ENCODE measurements at places on chromosomes 4 and X. TPM values are rescaled to one million over a fixed set of nuclear protein-coding genes. Genes with fewer than 3 reads are reported as not detected.

DNA sequence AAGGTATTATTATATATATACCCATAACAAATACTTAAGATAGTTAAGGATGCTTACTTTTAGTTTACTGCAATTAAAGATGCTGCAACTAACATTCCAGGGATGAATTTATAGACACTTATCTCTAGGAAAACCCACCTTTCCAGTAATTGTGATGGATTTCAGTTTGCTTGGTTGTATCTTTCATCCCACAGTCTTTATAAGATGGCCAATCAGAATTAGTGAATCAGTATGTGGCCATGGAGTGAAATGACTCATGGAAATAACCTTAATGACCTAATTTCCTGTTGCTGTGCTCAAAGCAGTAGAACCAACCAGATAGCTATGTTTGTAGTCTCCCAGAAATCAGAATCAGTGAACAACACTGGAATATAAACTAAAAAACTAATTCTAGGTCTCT lies 26.4 kb downstream of the MOSPD2 start:
- no peak for DNase-seq

DNA sequence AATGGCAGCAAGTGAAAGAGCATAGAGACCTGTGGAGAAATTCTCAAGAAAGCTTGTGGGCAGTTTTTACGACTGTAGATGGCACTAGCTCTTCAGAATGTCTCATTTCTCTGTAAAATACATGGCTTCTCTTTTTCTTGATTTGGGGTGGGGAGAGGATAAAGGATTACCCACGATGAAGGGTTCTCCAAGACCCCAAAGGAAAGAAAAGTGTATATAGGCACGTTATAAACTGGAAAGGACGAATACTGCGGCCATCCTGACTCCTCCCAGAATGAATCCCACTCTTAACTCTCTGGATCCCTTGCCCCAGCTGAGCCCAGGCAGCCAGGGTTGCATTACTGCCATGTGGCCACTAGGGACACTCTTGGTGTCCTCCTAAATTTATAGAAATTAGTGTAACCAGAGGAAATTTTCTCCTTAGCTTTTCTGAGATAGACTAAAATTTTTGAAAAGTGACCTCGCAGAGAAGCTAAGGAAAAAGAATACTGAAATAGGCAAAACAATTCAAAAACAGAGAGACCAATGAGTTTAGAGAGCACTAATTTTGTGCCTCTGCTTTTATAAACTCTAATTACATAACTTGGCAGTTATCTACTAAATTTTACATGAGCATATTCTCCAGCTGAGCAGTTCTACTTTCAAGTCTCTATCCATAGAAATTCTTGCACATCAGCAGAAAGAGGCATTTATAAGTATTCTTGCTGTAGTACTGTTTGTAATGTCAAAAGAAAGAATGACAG lies 37.8 kb upstream of the PCDH19 start:
- DNase-seq, result peak; percentile 47

NMU gene
- 6.3 TPM for total RNA-seq

P2RY4 gene
- 0.38 TPM for total RNA-seq

- no peak for DNase-seq
Observed at GRCh38 chrX:13868591-13868990, 51.7 kb upstream of the GPM6B start.

DNA sequence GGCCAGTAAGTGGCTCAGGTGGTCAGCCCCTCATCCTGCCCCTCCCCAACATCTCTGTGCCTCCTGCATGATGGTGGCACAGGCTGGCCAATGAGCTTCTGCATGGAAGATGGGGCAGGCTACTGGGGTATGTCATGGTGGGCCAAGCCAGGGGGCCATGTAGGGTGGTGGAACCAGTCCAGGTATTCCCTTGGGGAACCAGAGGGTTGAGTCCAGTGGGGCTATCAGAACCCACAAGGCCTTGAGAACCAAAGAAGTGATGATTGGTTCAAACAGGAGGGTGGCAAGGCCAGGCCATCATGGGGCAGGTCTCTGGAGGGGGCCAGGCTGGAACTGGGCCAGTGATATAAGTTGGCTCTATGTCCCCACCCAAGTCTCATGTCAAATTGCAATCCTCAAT lies 18.8 kb upstream of the PPP2R2C start:
- DNase-seq, result no peak

ASB5 gene
- not detected for total RNA-seq

MGAT4D gene
- total RNA-seq, result 0.13 TPM

AFM gene
- total RNA-seq, result 0.64 TPM

DNA sequence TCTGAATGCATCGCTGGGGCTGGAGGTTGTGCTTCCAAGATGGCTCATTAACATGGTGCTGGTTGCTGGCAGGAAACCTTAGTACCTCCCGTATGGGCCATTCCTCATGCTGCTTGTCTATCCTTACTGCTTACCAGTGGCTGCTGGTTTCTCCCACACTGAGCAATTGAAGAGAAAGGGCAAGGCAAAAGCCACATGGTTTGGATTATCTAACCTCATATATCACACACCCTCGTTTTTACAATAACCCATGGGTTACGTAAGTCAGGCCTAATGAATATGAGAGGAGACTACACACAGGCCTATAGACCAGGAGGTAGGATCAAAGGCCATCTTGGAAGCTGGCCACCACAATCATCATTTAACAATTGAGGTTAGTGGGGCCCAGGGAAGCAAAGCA lies 141.8 kb upstream of the EDNRA start:
- DNase-seq, result no peak

GRCh38 chr4:137156054-137156453 lies 376.2 kb downstream of the PCDH18 start:
- DNase-seq, result no peak

DCTD gene
- total RNA-seq, result 115 TPM

DNA sequence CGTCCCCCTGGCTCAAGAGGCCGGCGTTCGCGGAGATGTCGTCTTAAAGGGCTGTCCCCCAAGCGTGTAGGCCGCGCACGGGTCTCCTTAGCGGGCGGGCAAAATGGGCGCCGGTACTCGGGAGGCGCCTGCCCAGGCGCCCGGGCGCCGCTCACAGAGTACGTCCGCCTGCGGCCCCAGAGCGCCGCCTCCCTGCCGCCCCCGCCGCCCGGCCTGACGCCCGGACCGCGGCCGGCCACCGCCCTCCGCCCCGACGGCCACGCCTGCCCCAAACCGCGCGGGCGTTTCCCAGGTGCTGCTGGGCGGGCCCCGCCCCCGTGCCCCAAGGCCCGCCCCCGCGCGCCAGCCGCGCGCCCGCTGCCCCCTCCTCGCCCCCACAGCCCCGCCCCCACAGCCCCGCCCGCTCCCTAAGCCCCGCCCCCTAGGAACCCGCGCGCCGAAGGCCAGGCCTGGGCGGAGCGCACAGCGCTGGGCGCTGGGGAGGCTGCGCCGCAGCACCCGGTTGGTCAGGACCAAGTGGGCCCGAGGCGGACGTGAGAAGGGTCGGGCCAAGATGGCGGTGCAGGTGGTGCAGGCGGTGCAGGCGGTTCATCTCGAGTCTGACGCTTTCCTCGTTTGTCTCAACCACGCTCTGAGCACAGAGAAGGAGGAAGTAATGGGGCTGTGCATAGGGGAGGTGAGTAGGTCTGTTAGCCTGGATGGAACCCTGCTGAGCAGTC lies at the start of the genes BRCC3, CMC4 and MTCP1:
Gene BRCC3, plus strand, starts transcription at position 534 of the 719 bp plus-strand sequence. Its CDS starts 20 bp downstream, at position 554.
Gene CMC4, minus strand, starts transcription at position 162 of the 719 bp plus-strand sequence. CDS start 7,113 bp downstream, outside the sequence.
Gene MTCP1, minus strand, starts transcription at position 162 of the 719 bp plus-strand sequence. CDS start 5,126 bp downstream, outside the sequence.
- DNase-seq, result peak; percentile 71

DNA sequence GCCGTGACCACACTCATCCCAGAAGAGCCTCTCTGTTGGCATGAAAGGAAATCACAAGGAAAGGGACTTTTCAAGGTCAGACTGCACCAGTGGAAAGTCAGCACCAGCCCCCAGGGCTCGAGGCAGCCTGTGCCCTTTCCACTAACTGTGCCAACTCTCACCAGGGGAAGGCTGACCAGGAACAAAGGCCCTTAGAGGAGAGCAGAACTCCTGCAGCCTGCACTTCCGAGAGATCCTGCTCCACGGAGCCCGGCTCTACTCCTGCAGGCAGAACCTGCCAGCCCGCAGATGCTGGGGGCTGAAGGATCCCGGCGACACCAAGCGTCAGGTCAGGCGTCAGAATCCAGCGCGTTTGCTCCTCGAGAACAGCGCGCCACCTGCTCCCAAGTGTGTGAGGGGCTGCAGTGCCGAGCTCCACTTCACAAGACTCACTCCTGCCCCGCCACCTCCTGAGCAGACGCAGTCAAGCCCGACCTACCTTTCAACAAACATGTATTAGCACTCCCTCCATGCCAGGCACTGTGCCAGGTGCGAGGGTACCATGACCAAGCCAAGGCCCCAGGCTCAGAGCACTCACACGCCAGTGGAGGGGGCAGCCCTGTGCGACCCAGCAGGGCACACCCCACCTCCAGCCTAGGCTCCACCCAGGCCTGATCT lies 13.6 kb upstream of the HELT start:
- DNase-seq, result no peak

- DNase-seq, result no peak
Observed at GRCh38 chrX:136766785-136767103, 14.0 kb downstream of the ARHGEF6 start.

DNA sequence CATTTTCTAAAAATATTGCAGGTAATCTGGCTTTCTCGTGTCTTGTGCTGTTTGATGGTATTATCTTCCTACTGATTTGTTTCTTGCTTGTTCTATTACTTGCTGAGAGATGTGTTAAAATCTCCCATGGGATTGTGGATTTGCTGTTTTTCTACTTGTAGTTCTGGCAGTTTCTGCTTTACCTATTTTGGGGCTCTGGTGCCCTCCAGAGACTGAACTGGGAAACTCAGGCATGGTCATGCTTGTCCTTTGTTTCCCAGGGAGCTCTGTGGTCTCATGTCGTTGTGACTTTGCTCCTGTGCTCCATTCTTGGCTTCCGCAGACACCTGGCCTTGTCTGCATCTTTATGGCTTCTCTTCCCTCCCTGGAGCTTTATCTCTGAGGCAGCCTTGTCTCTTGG lies 39.5 kb downstream of the NSD2 start:
- DNase-seq, result peak; percentile 67

DNA sequence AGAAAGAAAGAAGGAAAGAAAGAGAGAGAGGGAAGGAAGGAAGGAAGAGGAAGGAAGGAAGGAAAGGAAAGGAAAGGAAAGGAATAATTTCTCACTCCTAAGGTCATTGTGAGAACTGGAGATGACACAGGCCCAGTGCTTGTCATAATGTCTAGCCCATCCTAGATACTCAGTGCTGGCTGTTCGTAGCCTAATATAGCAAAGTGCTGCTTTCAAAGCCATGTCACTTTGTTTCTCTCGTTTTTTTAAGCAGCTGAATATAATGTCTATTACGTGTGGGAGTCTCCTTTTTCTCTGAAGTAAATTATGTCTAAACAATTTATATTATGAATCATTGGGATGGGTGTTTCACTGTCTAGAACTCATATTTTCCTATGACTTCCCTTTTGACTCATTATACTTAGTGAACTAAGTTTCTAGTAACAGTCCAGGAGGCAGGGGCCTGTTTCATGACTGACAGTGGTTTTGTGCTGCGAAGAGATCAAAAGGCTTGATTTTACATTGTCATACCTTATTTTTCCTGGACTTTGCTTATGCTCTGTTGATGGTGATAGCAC lies 327.0 kb upstream of the ZFP42 start:
- DNase-seq, result no peak

- no peak for DNase-seq
Observed at GRCh38 chrX:20053537-20053936, 62.7 kb upstream of the BCLAF3 start.

FAM156A gene
- total RNA-seq, result 18.7 TPM

GUCY1A1 gene
- not detected for total RNA-seq

GRCh38 chr4:168893807-168894206 lies 116.2 kb downstream of the CBR4 start:
- DNase-seq, result no peak

DNA sequence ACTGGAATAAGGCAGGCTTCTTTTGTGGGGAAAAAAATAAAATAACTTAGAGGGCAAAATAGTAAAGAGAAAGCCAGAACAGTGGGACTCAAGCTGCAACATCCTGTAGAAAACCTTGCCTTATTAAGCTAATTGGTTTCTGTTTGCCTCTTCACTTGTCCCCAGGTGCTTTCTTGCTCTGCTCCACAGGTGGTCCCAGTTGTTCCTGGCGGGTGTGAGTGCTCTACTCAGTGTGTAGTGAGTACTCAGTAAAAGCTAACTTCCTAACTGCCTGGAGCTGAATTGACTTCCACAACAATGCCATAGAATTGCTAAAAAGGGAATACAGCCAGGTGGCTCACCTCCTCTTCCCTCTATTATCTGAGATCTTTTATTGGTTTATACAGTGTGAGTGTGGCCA lies 930.2 kb downstream of the C4orf33 start:
- no peak for DNase-seq

DNA sequence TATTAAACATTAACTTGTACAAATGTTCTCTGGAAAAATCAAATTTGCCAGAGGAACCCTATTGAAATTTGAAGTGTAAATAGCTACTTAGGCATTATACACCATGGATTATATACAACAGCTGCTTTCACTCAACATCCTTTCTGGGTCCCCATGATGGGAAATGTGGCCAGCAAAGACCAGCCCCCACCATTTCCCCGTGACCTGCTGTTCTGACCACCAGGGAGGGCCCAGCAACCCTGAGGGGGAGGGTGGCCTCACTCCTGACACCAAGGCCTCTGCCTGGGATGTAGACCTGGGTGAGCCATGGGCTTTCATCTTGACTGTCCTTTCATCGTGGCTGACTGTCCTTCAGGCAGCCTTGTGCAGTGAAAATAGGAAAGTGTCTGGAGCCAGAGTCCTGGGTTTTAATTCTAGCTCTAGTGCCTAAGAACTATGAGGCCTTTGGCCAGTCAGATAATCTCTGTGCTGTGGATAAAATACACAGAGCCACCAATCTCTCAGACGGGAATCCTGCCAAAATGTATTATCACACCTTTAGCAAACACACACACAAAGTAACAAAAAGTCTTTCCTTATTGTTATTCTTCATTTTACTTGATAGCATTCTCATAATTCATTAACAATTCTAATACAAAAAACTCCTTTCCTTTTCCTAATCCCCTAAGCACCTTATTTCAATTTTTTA lies 45.1 kb downstream of the NR3C2 start:
- no peak for DNase-seq

Measured in endothelial cell (in vitro differentiated cells).